ENCODE measurements at places on chromosomes 5 and 9. TPM values are rescaled to one million over a fixed set of nuclear protein-coding genes. Genes with fewer than 3 reads are reported as not detected.

Gene TMOD1
- 0.25 TPM for total RNA-seq

Gene UNC5A
- total RNA-seq: not detected

DNA sequence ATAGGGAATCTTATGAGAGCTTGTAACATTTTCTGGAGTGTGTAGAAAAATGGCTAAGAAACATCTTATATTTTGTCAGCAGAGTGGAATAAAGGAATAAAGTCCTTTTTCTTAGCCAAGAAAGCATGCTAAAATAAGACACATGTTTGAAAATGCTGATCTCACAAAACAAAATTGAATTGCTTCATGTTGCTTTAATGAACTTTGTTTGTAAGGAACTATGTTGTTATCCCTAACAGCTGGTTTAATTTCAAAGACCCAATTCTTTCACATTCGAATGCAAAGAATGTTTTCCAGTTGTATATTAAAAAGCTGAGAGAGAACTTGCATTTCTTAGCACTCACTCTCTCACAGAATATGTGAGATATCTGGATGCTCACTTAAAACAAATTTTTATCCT, 107.6 kb downstream of the MUSK start:
- no peak for DNase-seq

GRCh38 chr5:158060212-158060611, 201.3 kb upstream of the CLINT1 start:
- no peak for DNase-seq

DNA sequence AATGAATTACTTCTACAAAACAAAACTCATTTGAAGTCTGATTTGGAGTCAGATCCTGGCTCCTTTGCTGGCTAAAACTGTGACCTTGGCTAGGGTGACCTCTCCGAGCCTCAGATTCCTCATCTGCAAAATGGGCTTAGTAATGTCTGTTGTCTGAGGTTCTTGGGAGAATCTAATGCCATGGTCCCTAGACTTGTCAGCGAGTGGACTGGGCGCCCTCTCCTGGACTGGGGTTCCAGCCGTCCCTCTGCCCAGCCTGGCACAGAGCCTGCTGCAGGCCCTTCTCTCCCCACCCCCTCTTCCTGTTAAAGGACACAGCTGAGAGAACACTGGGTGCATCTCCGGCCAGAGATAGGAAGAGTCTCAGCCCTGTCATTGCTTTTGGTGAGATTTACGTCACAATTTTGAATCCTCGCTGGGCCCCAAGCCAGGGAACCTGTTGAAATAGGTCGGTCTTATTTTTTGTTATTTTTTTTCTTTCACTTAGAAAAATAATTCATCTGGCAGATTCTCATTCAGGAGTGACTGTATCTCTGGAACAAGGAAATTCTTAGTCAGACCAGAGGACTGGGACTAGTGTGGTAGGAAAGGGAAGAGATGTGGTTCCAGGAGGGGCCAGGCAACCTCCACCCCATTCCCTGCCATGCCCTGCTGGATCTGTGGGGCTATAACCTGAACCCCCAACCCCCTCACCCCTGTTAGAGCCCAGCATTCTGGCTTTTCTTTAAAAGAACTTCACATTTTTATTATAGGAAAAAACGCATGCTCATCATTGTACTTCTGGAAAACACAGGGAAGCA, 48.2 kb upstream of the RPL26L1 start:
- no peak for DNase-seq
